ENCODE measurements at places on chromosomes 1 and 21. TPM values are rescaled to one million over a fixed set of nuclear protein-coding genes. Genes with fewer than 3 reads are reported as not detected.

RXRG gene
- not detected for total RNA-seq

TRAF3IP3 gene
- total RNA-seq: not detected

LCA5L gene
- 0.70 TPM for total RNA-seq

UMODL1 gene
- total RNA-seq: not detected

GRCh38 chr1:156499842-156500542 lies 583 bp downstream of the MEF2D start:
- H3K27ac ChIP-seq: peak overlapping the region; percentile 92
- peaks cover 7% of the 10 kb centered on the region for H3K36me3 ChIP-seq
- peak overlapping the region; percentile 88 for H3K4me3 ChIP-seq
- peaks cover 2% of the 10 kb centered on the region for H3K27me3 ChIP-seq

DNA sequence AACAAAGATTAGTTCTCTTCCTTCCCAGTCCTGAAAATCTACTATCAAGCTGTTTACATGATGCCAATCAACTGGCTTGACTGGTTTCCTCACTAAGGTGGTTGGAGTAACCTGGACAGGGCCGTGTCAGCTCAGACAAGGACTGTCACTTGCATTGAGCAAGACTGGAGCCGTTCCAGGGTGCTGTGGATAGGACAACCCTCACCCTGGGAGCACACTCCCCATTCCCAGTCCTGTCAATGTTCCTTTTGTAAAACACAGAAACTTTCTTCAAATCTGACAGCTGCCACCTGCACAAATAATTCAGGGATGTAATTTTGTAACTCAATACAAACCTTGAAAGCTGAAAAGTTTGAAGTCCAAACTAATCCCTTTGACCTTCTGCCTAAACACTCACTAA lies 31.4 kb downstream of the PLPP3 start:
- H3K4me3 ChIP-seq: no peak overlapping the region
- 0 out of 2 replicates have a peak, but pooled peaks cover 3% of the 10 kb centered on the region for H3K27me3 ChIP-seq
- H3K27ac ChIP-seq: no peak overlapping the region
- H3K4me1 ChIP-seq: no peaks in the 10 kb centered on the region
- no peaks in the 10 kb centered on the region for H3K36me3 ChIP-seq

GRCh38 chr1:222074317-222074716 lies 332.4 kb upstream of the DUSP10 start:
- no peak overlapping the region for H3K4me3 ChIP-seq
- no peaks in the 10 kb centered on the region for H3K36me3 ChIP-seq
- no peaks in the 10 kb centered on the region for H3K27me3 ChIP-seq
- peak overlapping the region; percentile 92 for H3K27ac ChIP-seq
- no peak for DNase-seq

- H3K27me3 ChIP-seq: peaks cover 4% of the 10 kb centered on the region
- H3K4me1 ChIP-seq: peaks cover 42% of the 10 kb centered on the region
- peak overlapping the region; percentile 89 for H3K4me3 ChIP-seq
- DNase-seq: peak; percentile 15
- H3K27ac ChIP-seq: peak overlapping the region; percentile 89
These were observed 1.2 kb downstream of the EVA1B start for GRCh38 chr1:36322041-36322785.

- peak overlapping the region; percentile 75 for H3K27ac ChIP-seq
- no peaks in the 10 kb centered on the region for H3K27me3 ChIP-seq
- peak overlapping the region; percentile 75 for H3K4me3 ChIP-seq
- no peaks in the 10 kb centered on the region for H3K4me1 ChIP-seq
- peak; percentile 74 for DNase-seq
These were observed 35.2 kb downstream of the DNASE2B start for GRCh38 chr1:84433258-84434080.

- H3K36me3 ChIP-seq: no peaks in the 10 kb centered on the region
- DNase-seq: no peak
- H3K4me1 ChIP-seq: peaks cover 28% of the 10 kb centered on the region
- H3K4me3 ChIP-seq: no peak overlapping the region
- no peak overlapping the region for H3K27ac ChIP-seq
- H3K27me3 ChIP-seq: peaks cover 20% of the 10 kb centered on the region
These were observed 2.6 kb upstream of the PADI2 start for GRCh38 chr1:17121881-17122280.

DNA sequence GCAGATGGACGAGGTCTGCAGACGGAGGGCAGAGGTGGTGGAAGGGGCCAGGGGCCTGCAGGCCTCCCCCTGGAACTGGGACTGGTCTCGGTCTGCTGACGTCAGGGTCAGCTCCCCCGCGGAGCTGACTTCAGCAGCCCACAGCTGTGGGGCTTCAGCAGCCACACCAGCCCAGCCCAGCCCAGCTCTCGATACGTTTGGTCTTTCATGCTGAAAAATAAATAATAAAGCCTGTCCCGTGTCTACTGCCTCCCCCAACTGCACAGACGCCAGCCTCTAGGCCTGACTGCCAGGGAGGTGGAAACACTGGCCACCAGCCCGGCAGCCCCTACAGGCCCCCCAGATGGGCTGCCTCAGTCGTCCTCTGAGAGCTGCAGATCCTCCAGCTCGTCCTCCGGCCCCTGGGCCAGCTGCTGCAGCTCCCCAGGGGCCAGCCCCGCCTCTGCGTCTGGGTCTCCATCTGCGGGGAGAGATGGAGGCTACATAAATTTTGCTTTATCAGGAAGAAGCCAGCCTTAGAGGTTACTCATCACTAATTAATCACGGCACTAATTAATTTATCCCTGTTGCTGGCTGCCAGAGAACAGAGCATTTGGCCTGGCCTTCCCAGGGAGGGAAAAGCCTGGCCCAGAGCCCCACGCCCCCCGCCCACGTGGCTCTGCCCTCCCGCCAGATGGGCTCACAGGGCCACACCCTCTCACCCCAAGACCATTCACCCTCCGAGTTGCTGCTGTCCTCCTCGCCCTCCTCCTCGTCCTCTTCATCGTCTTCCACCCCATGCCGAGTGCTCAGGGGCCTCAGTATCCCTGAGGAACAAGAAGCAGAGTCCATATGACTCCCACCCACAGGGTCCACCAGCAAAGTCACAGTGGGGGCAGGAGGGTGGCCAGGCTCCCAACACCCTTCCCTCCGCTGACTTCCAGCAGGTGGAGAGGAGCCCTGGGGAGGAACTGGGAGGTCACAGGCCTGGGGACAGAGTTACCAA lies 14.4 kb downstream of the NOC2L start:
- peaks cover 5% of the 10 kb centered on the region for H3K27me3 ChIP-seq
- no peak overlapping the region for H3K4me3 ChIP-seq
- no peak for DNase-seq
- H3K4me1 ChIP-seq: peaks cover 27% of the 10 kb centered on the region

DNA sequence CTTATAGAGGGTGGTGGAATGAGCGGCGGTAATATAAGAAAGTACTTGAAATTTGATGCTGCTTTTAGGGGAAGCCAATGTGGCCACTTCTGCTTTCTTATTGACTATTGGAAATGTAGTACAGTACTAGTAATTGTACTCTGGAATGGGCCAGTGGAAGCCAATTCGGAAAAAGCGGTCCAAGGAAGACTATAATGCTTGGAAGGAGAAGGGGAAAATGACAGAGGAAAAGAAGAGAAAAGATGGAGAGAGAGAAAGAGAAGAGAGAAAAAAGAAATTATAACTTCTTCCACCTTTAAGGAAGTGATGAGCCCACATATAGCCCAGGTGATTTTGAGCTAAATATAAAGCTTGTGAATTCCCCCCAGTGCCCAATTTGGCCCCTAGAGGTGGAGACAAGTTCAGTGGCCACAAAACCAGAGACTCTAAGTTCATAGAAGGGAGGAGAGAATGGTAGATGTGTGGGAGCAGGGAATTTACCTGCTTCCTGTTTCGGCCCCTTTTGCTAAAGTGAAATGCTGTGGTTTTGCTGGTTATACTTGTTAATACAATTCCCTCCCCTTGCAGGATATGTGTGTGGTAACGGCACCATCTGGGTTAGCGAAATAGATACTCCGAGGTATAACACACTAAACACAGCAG lies 35.7 kb upstream of the DUSP10 start:
- DNase-seq: no peak
- H3K4me1 ChIP-seq: peaks cover 5% of the 10 kb centered on the region
- no peak overlapping the region for H3K4me3 ChIP-seq
- no peaks in the 10 kb centered on the region for H3K27me3 ChIP-seq

GRCh38 chr21:27393726-27394125 lies 426.8 kb upstream of the ADAMTS5 start:
- no peaks in the 10 kb centered on the region for H3K4me1 ChIP-seq
- no peaks in the 10 kb centered on the region for H3K27me3 ChIP-seq
- no peak for DNase-seq
- no peaks in the 10 kb centered on the region for H3K36me3 ChIP-seq

GRCh38 chr1:21861602-21862429 lies 49.8 kb downstream of the LDLRAD2 start:
- peaks cover 30% of the 10 kb centered on the region for H3K27me3 ChIP-seq
- peak overlapping the region; percentile 62 for H3K4me3 ChIP-seq
- peak overlapping the region; percentile 87 for H3K27ac ChIP-seq
- H3K4me1 ChIP-seq: peaks cover 32% of the 10 kb centered on the region

DNA sequence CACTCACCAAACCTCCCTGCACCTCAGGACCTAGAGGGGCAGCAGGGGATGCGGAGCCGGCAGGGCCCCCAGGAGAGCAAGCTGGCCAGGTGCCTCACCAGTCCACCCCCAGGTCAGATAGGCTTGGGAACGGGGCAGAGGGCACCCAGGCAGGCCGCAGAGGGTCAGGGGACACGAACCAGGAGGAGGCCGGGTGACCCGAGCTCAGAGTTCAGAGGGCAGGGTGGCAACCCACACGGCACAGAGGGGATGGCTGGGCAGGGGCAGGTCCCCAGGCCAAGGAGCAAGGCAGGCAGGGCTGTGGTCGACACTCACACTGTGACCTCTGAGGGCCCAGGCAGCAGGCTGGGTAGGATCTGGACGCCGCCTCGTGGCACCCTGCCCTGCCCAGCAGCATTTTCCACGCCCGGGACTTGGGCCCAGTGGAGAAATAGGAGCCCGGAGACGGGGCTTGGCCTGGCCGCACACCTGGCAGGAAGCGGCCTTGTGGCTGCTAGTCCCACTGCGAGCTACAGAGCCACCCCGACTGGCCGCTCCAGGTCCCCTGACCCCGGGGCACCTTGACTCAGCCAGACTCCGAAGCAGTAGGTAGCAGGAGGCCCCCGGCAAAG lies 5.3 kb downstream of the DVL1 start:
- peak overlapping the region; percentile 61 for H3K27ac ChIP-seq
- peaks cover 11% of the 10 kb centered on the region for H3K36me3 ChIP-seq
- peaks cover 7% of the 10 kb centered on the region for H3K27me3 ChIP-seq
- no peak overlapping the region for H3K4me3 ChIP-seq
- peaks cover 29% of the 10 kb centered on the region for H3K4me1 ChIP-seq
- no peak for DNase-seq

DNA sequence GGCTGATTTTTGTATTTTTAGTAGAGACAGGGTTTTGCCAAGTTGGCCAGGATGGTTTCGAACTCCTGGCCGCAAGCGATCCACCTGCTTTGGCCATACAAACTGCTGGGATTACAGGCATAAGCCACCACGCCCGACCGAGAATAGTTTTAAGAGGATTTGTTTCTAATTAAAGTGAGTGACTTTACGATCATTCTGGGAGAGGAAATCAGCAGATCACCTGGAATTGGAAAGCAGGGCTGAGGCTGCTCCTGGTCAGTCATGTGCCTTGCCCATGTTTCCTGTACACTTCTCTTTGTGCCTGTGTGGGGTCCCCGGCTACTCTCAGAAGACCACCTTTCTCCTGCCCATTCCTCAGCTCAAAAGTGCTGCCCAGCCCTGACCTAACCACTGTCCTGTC lies 33.9 kb downstream of the ZBTB8B start:
- no peaks in the 10 kb centered on the region for H3K36me3 ChIP-seq
- peaks cover 1% of the 10 kb centered on the region for H3K27me3 ChIP-seq
- H3K27ac ChIP-seq: no peak overlapping the region
- peaks cover 29% of the 10 kb centered on the region for H3K4me1 ChIP-seq

DNA sequence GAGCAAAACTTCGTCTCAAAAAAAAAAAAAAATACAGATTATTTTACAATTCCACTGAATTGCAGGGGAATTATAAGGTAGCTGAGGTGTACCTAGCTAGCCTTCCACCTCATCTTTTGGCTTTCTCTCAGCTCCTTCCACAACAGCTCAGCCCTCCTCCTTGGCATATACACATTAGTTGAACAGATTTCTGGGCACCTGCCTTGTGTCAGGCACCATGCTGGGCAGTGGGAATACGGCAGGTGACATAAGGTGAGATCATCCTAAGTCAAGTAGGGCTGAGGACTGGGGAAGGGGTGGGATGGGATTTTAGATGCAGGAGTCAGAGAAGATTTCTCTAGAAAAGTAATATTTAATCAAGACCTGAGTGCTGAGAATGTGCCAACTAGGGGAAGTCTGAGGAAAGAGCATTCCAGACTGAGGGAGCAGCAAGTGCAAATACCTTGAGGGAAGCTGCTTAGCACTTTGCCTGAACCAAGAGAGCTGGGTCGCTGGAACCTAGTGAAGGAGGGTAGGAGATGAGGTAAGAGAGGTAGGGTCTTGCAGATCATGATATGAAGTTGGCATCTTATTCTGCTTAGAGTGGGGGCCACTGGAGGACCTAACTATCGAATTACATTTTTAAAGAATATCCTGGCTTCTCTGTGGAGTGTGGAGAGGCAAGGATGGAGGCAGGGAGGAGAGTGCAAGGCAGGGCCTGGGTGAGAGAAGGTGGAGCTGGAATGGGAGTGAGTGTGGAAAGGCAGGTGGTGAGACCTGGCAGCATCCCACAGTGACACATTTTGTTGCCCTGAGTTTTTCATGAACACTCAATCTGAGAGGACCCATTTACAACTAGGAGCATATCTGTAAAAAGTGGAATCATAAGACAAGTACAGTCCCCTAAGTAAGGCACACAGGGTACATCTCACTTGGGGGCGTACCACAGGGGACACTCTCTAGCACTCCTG lies 28.2 kb downstream of the LAMC2 start:
- no peaks in the 10 kb centered on the region for H3K36me3 ChIP-seq
- no peak for DNase-seq
- H3K4me3 ChIP-seq: no peak overlapping the region
- peaks cover 64% of the 10 kb centered on the region for H3K4me1 ChIP-seq

DNA sequence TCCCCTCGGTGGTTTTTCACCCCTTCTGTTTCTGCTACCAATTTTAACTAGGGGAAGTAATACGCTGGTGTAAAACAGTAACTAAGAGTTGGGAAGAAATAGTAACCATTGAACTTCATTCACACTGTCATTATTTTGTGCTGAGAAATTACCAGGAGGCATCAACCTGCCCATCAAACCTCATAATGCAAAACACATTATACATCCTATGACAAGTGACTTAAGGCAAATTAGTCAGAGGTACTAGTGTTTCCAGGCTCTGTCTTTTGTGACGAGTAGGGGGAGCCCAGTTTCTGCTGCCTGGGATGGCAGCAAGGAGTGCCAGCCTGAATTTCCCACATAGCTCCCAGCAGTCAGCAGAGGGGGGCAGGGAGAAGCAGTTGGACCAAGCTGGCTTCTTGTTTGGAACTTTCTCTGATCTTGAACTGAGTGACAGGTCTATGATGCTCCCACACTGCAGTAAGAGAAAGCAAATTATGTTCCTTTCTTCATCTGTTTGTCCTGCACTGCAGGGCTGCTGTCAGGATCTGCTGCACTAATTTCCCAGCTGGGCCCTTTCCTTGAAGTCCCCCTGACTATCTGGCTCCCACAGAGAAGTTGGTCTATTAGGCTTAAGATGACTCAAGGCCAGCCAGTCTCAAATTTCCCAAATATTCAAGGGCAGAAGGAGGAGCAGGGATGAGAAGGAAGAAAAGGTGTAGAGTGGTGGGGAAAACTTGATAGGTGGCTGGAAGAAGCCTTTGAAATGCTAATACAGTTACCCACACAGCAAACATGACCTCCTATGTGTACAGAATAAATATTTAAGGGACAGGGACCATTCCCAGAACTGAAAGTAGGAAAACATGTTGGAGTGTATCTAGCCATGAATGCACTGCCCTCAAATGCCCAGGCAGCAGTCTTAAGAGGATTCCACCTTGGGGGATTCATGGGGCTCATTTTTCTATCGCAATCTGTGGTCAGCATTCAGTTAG lies 322.8 kb downstream of the SEC16B start:
- H3K27ac ChIP-seq: no peak overlapping the region
- H3K4me1 ChIP-seq: no peaks in the 10 kb centered on the region
- no peaks in the 10 kb centered on the region for H3K36me3 ChIP-seq

- no peaks in the 10 kb centered on the region for H3K36me3 ChIP-seq
- peak; percentile 27 for DNase-seq
- peaks cover 10% of the 10 kb centered on the region for H3K4me1 ChIP-seq
These were observed 89.0 kb downstream of the URB2 start for GRCh38 chr1:229714964-229715603.
